RWPE2 (cell line): ENCODE measurements at places on chromosomes 2 and 18.

DNA sequence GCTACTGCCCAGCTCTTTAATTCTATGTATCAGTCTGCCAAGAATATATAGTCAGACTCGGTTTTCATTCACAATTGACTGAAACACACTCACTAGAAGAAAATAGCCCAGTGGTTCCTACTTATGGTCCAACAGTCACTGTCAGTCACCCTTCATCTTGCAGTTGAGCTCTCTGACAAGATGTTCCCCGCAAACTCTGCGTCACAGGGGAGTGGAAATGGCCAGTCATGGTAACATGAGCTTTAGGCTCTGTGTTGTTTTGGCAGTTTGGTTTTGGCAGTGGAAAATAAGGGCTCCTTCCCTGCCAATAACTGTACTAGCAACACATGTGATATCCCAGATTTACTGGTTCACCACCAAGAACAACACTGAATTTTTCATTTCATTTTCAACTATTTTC is 122.5 kb downstream of the PRPF40A start:
- H3K27me3 ChIP-seq: no peaks in the 10 kb centered on the region
- H3K4me3 ChIP-seq: no peak overlapping the region
- DNase-seq: no peak
- no peaks in the 10 kb centered on the region for H3K4me1 ChIP-seq

DNA sequence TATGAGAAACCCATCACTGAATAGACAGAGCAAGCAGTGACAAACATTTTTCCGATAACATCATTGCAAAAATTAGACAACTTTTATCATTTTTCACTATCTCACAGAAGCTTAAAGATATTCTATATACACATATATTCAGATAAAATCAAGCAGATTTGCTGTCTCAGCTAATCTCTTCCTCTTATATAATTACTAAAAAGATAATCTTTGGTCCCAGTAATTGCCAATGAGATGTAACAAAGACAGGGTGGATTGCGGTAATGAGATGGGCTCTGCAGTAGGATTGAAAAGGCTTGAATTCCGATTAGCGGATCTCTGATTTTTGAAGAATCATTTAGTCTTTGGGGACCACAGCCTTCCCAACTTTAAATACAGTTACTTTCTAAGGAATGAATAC is 63.5 kb downstream of the SYT4 start:
- no peaks in the 10 kb centered on the region for H3K27me3 ChIP-seq
- H3K27ac ChIP-seq: no peak overlapping the region
- H3K36me3 ChIP-seq: no peaks in the 10 kb centered on the region
- H3K4me1 ChIP-seq: no peaks in the 10 kb centered on the region

DNA sequence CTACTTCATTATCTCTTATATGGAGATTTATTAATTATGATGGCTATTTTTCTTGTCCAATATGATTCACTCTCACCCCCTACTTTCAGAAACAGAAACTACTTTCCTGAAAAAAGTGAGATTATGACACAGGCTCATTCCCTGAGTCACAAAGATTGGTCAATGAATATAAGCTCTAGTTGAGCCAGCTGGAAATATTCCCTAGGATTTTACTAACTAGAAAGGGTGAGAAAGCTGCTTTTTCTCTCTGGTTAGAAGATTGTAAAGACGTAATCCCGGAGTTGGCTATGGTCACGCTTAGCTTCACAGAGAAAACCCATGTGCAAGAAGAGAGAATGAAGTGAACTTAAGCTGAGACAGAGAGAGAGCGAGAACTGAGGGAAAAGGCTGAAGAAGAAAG is 223.7 kb upstream of the SMAD7 start:
- no peak for DNase-seq
- no peak overlapping the region for H3K4me3 ChIP-seq
- H3K27ac ChIP-seq: no peak overlapping the region

- peaks cover 21% of the 10 kb centered on the region for H3K36me3 ChIP-seq
- no peak overlapping the region for H3K4me3 ChIP-seq
- peak overlapping the region; percentile 97 for H3K27ac ChIP-seq
- no peaks in the 10 kb centered on the region for H3K27me3 ChIP-seq
- DNase-seq: no peak
- peaks cover 23% of the 10 kb centered on the region for H3K4me1 ChIP-seq
Measured at GRCh38 chr2:43218702-43219382, 7.6 kb downstream of the ZFP36L2 start.

DNA sequence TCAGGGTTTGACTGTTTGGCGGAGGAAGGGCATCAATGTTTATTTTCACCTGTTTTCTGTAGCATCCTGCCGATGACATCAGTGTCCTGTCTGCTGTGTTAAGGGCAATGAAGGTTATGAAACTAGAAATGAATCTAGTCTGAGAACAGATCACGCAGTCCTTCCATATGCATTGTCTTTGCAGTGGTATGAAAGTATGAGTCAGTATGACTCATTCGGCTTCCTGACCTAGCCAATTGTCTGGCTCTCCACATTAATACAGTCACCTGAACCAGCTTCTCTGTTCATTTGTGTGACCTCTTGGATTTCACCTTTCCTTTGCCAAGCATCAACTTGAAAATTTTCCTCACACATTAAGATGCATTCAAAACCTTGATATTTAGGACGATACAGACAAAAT is 353.8 kb downstream of the RND3 start:
- H3K4me3 ChIP-seq: no peak overlapping the region
- H3K4me1 ChIP-seq: peaks cover 28% of the 10 kb centered on the region
- peak overlapping the region; percentile 60 for H3K27ac ChIP-seq
- H3K27me3 ChIP-seq: no peaks in the 10 kb centered on the region
- peak; percentile 55 for DNase-seq

- H3K27me3 ChIP-seq: no peaks in the 10 kb centered on the region
- peaks cover 9% of the 10 kb centered on the region for H3K4me1 ChIP-seq
- no peaks in the 10 kb centered on the region for H3K36me3 ChIP-seq
- DNase-seq: no peak
- no peak overlapping the region for H3K27ac ChIP-seq
Measured at GRCh38 chr2:37357069-37357468, 12.6 kb downstream of the QPCT start.

- no peak overlapping the region for H3K4me3 ChIP-seq
- H3K36me3 ChIP-seq: no peaks in the 10 kb centered on the region
- DNase-seq: no peak
- H3K27me3 ChIP-seq: no peaks in the 10 kb centered on the region
Measured at GRCh38 chr18:56987236-56987635, 159.7 kb upstream of the BOD1L2 start.

DNA sequence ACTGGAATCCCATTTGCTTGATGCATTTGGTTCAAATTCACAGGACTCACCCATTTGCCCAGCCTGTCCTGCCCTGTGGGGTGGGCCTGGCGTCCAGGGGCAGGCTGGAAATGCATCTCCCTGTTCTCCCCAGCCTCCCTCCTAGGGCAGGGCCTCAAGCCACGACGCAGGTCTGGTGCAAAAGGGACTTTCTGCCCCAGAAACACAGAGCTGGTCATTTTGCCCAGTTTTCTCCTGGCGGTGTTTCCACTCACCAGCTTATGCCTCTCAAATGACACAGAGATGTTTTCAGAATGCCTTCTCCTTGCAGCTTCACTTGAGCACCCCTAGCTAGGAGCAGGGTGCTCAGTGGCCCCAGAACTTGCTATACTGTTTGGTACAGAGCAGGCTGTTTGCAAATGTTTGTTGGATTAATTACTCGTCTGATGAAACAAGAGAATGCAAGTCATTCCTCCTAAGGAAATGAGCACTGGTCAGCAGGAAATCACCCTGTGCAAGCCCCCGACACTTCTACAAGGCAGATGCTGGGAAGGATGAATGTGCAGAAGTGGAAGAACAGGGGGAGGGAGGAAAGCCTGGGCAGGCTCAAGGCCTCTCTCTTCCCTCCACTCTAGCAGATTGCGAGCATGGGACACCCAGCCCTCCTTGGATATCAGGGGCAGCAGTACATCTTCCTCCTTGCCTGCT is 164.3 kb upstream of the APCDD1 start:
- DNase-seq: no peak
- H3K36me3 ChIP-seq: no peaks in the 10 kb centered on the region
- no peak overlapping the region for H3K27ac ChIP-seq

GRCh38 chr2:42261518-42262195 is 92.5 kb downstream of the EML4 start:
- no peak for DNase-seq
- no peaks in the 10 kb centered on the region for H3K4me1 ChIP-seq
- H3K4me3 ChIP-seq: no peak overlapping the region
- no peak overlapping the region for H3K27ac ChIP-seq
- no peaks in the 10 kb centered on the region for H3K27me3 ChIP-seq

DNA sequence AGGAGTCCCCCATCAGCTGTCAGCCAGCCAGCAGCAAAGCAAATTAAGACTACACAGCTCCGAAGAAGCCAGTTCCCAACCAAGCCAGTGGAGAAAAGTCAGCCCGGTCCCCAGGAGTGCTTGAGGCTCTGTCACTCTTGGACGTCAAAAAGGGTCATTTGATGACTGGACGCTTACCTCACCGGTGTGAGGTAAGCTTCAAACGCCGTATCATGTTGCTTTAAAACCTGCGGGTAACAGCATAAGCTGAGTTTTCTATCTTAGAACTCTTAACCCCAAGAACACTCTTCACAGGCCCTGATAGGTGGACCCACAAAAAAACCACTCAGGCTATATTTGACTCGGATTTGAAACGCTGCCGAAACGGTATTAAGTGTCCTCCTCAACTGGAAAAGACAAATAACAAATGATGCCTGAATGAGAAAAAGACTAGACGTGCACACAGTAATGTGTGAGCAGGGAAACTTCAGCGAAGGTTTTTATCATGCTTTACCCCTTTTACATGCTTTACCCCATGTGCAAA is 682 bp upstream of the LNPK start:
- no peaks in the 10 kb centered on the region for H3K27me3 ChIP-seq
- peaks cover 7% of the 10 kb centered on the region for H3K4me1 ChIP-seq

DNA sequence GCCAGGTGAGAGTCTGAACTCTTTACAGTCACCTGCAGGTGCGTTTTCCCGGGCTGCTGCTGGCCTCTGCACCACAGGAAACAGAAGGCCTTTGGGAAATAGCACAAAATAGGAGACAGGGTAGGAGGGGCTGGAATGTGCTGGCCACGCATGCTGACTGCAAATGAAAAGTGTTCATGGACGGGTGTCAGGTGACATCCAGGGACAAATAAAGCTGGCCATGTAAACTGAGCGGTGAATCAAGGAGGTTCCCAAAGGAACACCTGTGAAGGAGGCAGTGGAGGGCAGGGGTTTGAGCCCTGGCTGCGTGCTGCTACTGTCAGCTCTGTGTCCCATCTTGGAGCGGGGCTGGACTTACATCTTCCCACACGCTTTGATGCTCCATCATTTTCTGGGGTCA is 42.4 kb upstream of the GBX2 start:
- peaks cover 12% of the 10 kb centered on the region for H3K27me3 ChIP-seq
- no peaks in the 10 kb centered on the region for H3K36me3 ChIP-seq
- DNase-seq: no peak
- H3K4me1 ChIP-seq: no peaks in the 10 kb centered on the region
- H3K27ac ChIP-seq: no peak overlapping the region
- H3K4me3 ChIP-seq: no peak overlapping the region

DNA sequence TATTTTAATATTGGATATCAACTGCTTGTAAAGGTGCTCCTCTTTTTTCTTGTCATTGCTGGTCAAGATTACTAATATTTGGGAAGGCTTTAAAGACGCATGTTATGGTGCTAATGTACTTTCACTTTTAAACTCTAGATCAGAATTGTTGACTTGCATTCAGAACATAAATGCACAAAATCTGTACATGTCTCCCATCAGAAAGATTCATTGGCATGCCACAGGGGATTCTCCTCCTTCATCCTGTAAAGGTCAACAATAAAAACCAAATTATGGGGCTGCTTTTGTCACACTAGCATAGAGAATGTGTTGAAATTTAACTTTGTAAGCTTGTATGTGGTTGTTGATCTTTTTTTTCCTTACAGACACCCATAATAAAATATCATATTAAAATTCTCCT is 38.2 kb downstream of the COL3A1 start:
- DNase-seq: no peak
- H3K36me3 ChIP-seq: no peaks in the 10 kb centered on the region
- no peak overlapping the region for H3K4me3 ChIP-seq
- H3K27ac ChIP-seq: no peak overlapping the region
- H3K4me1 ChIP-seq: no peaks in the 10 kb centered on the region

DNA sequence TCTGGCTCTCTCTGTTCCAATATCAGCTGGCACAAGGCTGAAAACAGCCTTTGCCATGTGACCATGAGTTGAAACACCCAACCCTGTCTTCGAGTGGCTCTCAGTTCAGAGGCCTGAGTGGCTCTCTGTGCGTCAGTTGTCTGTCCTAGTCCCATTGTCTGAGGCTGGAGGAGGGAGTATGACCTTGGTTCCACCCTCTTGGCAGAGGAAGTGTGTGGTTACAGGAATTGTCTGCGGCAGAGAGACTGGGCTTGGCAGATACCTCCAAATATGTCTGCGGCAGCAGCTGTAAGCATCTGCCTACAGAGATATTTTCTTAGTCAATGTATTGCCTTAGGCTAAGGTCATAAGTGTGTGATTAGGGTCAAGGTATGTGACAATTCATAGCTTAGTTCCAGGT is 32.6 kb downstream of the CNGA3 start:
- no peaks in the 10 kb centered on the region for H3K36me3 ChIP-seq
- no peaks in the 10 kb centered on the region for H3K27me3 ChIP-seq
- H3K4me1 ChIP-seq: no peaks in the 10 kb centered on the region
- no peak for DNase-seq
- no peak overlapping the region for H3K27ac ChIP-seq
- H3K4me3 ChIP-seq: no peak overlapping the region

DNA sequence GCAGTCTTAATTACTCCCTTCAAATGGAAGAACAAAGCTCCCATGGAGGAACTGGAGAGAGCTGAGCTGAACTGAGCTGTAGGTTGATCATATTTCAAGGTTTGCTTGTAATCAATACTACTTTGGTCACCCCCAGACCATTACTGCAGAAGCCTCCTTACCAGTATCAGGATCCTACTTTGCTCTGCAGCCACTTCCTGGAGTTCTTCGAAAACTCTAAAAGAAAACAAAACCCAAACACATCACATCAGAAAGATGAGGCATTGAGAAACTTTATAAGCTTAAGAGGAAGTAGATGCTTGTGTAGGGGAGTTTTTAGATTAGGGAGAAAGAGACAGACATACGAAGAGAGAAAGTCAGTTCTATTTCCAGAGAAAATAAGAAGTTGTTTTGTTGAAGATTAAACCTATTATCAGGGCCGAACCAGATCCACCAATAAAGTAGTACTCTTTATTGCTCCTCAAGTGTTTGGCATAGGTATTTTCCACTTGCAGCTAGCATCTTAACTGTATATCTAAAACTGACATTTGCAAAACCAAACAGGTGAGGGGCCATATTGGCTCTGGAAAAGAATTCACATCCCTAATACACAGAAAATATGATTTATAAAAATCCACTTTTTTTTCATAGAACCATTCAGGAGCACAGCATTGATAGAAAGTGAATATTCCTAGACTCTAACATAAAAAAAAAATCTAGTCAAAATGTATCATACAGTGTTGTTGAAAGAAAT is 166.9 kb upstream of the KLF7 start:
- H3K36me3 ChIP-seq: no peaks in the 10 kb centered on the region
- DNase-seq: no peak
- peaks cover 69% of the 10 kb centered on the region for H3K4me1 ChIP-seq
- no peaks in the 10 kb centered on the region for H3K27me3 ChIP-seq

DNA sequence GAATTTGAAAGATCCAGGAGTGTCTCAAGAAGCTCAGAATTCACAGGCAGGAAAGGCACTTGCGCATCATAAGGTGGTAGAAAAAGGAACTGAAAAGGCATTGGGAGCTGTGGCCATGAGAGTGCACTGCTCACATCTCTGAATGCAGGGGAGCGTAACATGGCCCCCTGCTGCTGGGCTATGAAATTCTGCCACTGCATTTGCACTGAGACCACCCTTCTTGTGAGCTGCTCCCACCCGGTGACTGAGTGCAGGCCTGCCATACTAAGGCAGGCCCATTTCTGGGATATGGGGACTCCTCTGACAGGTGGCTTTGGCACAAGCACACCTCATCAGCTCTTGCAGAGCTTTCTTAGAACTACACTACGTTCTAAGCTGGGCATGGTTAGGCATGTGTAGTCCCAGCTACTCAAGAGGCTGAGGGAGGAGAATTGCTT is 25.3 kb upstream of the STARD7 start:
- no peaks in the 10 kb centered on the region for H3K36me3 ChIP-seq
- H3K27me3 ChIP-seq: no peaks in the 10 kb centered on the region
- no peaks in the 10 kb centered on the region for H3K4me1 ChIP-seq
- DNase-seq: no peak
